ENCODE measurements at places on chromosomes 7 and 10.

GRCh38 chr10:60973086-60973485 is 29.1 kb upstream of the RHOBTB1 start:
- DNase-seq = no peak

DNA sequence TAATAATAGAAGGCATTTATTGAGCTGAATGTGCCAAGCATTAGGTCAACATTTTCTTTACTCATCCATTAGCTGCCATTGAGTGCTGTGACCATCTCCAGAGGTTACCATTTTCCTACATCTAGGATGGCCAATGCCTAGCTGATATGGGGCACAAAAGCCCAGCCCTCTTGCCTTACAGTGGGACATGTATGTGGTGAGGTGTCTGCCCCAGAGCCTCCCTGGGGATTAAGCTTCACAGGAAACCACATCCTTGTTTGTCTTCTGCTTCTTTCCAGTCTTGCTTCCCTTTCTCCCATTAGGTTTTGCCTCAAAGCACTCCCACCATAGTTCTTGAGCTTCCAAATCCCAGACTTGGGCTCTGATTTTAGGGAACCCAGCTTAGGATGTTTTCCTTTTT is 258.7 kb downstream of the SORCS3 start:
- no peak for DNase-seq

- peak; percentile 63 for DNase-seq
Observed at GRCh38 chr7:98836811-98837629, 32.8 kb downstream of the TMEM130 start.

- no peak for DNase-seq
Observed at GRCh38 chr7:101677391-101677790, 48.3 kb upstream of the MYL10 start.

- DNase-seq = no peak
Observed at GRCh38 chr7:22090512-22090911, 144.8 kb upstream of the CDCA7L start.

- peak; percentile 80 for DNase-seq
Observed at GRCh38 chr7:50227726-50228125, 76.8 kb upstream of the IKZF1 start.

DNA sequence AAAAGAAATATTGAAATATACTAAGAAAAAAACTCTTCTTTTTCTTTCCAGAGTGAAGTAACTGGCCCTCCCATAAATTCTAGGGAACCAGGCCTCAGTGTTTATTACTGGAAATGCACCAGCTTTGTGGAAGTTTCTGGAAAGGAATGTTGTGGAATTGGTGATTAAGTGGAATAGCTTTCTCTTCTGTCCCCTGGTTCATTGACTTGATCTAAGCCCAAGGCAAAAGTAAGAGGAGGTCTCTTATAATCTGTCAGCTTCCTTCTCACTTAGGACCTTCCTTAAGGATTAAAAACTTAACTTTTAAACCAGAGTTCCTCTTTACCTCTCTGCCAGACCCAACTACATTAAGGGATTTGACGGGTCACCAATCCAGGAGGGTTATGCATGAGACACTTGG is 266.2 kb downstream of the SLC25A13 start:
- DNase-seq = no peak

DNA sequence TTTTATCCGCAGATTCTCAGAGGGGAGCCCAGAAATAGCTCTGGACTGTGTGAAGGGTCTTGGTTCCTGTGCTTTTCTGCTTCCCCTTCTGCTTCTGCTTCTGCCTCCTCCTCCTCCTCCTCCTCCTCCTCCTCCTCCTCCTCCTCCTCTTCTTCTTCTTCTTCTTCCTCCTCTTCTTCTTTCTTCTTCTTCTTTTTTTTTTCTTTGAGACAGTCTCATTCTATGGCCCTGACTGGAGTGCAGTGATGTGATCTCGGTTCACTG is 11.6 kb downstream of the PDZD7 start:
- no peak for DNase-seq

DNA sequence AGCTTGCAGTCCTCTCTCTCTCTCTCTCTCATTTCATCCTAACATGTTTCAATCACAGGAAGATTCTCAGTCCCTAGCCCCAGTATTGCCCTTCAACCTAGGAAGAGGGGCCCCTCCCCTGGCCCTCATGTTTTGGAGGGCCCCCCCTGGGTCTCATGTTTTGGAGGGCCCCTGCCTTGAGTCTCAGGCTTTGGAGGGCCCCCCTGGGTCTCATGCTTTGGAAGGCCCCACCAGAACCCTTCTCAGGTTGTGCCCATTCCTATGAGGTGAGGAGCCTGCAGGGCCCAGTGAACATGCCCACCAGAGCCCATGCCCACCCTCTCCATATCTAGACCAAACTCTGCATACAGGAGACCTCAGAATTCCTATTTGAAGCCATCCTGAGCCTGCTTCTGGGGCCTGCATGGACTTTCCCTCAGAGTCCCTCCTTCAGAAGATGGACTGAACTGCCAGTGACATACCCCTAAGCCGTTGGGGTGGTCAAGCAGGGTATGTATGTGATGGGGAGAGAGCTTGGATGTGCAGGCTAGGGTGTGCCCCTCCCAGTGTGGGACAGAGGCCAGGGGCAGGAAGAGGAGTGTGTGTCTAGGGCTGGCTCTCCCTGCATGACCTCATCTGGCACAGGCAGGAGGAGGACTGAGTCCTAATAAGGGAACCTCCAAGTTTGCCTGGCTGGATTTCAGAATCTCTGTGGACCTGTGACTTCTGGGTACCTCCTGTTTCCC is 8.1 kb upstream of the VDAC2 start:
- DNase-seq = peak; percentile 31

GRCh38 chr7:134988161-134988560 is 1.9 kb downstream of the AGBL3 start:
- DNase-seq = no peak

- no peak for DNase-seq
Observed at GRCh38 chr7:156236936-156237599, 403.5 kb upstream of the RNF32 start.

DNA sequence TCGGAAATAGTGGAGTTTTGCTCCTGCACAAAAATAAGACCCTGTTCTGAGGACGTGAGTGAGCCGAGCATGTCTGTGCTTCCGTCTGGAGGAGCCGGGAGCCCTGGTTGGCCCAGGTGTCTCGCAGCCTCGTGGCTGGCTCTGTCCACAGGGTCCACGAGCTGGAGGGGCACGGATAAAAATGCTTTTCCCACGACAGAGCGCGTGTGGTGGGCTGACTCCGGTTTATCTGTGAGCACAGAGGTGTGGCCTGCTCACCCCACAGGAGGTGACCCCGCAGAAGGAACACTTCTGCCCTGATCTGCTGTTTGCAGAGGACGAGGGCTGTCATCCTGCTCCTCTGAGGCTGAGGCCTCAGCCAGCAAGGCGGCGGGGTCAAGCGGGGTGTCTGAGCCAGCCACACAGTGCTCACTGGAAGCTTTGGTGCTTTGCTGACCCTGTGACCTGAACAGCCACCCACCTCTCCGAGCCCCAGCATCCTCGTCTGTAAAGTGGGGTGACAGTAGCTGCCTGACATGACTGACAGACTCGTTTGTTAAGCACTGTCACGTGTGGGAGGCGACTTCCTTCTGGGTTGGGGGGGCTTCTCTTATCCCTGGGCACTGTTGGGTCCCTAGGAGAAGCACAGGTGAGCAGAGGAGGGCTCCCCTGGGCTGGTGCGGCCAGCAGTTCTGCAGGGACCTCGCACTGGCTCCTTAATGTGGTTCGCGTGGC is 162.5 kb downstream of the DNAJB6 start:
- DNase-seq = no peak

GRCh38 chr7:41599760-41600159 is 103.1 kb downstream of the INHBA start:
- DNase-seq = no peak

- DNase-seq = no peak
Observed at GRCh38 chr7:136489808-136490207, 378.6 kb upstream of the CHRM2 start.

GRCh38 chr10:58307676-58308075 is 27.1 kb upstream of the UBE2D1 start:
- DNase-seq = no peak

DNA sequence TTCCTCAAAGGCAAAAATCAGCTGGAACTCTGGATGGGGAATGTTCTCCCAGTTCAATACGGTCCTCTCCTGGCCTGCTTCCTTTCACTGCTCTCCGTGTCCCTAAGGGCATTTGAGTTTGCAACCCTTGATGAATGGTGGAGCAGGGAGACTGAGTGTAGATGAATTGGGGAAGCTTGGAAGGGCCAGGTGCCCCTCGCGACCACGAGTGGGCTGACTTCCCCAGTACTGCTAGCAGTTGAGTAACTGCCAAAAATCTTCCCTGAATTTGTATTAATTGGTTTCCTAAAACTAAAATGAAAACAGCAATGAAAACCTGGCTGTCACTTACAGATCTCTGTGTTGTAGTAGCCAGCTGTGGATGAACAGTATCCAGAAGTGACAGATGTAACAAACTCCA is 13.6 kb downstream of the IRF5 start:
- peak; percentile 45 for DNase-seq

DNA sequence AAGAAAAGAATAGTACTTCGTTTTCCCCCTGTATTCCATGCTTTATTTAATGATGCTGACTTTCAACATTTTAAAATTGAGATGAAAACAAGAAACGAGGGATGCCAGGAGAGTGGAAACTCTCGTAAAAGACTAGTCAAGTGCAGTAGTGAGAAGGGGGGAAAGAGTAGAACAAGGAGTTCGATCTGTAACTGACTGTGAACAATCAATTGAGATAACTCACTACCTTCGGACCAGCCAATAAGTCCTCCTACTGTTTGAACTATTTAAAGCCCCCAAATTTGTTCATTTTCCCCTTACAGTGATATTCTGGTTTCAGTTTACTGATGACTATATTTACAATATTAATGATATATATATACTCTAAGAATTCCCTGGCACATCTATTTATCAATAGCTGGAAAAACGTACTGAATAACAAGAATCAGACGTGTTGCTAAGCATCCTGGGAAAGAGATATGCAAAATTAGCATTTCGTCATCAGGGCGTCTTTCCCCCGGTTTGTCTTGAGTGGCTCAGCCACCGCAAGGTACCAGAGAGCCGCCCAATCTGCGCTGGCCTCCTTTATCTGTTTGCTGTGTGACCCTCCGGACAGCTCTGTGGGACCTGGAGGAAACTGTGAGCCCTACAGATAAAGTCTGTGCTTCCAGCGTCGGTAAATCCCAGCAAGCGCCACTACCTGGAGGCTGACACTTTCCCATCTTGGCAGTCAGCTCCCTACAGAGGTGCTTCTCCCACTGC is 41.1 kb downstream of the PDIA4 start:
- DNase-seq = peak; percentile 90

- DNase-seq = no peak
Observed at GRCh38 chr7:98808751-98809460, 60.9 kb downstream of the TMEM130 start.

DNA sequence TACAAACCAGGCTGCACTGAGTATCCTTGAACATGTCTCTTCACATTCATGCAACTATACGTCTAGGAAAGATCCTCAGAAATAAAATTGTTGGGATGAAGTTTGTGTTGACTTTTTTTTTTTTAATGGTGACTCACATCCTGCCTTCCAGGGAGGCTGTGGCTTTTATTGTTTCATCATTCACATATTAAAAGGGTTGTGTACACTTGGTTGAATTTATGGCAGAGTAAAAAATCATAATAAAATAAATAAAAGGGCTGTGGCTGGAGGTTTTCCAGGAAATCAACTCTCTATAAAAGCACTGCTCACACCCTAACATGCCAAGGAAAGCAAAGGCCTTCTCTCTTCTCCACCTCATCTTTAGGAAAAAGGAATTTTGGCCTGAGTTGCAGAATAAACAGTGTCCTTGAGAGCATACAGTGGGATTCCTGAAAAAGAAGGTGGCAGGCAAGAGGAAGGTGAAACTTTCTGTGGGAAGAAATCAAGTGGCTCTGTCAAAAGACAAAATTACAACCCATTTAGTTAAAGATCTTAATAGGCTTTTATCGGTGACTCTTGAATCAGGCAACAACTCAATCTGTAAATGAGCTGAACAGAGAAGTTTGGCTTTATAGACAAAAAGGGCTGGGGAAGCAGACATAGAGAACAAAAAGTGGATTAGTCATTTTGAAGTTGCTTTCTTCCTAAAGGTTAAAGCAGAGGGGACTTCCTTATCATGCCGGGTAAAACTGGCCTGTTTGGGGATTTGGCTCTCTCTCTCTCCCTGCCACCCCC is 41.6 kb upstream of the FHIP2A start:
- DNase-seq = peak; percentile 55

DNA sequence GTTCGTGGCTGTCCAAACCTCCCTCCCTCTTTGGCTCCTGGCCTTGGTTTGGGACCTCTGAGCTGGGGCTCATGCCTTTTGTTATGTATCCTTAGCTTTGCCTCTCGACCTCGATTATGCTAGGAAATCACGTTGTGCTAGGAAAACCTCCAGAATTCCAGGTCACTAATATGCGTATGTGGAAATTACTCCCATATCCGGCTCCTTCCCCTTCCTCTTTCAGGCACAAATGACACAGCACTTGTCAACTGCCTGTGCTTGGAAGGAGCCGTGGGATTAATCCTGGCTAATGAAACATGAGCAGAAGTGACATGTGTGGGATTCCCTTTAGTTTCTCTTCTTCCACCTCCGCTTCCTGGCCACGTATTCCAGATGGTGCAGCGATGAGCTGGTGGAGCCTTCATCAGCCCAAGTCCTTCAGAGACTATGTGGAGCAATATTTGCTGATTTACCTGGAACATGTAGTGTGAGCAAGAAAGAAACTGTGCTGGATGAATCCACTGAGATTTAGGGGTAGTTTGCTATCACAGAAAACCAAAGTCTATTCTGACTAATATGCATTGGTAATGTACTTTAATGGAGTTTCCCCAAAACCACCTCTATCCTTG is 149.2 kb downstream of the REEP3 start:
- peak; percentile 38 for DNase-seq

GRCh38 chr7:137667633-137668387 is 179.0 kb downstream of the DGKI start:
- DNase-seq = no peak

- no peak for DNase-seq
Observed at GRCh38 chr7:54392935-54393334, 149.2 kb upstream of the VSTM2A start.

DNA sequence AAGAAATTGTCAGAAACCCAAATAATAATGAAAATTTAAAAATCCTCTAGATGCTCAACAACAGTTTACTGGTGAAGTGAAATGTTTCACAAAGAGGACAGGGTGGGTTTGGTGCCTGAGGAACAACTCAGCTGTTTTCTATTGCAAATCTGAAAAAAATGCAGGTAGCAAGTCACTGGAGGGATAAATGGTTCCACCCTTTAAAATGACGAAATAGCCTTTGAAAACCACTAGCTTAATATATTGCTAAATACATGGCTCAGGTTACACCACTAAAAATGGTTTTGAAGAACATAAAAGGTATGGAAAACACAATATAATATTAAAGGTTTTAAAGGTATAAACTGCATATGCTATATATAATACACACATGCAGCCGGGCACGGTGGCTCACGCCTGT is 69.5 kb downstream of the LMBR1 start:
- no peak for DNase-seq

- DNase-seq = no peak
Observed at GRCh38 chr10:76041551-76041950, 610.1 kb downstream of the LRMDA start.
